ENCODE measurements at places on chromosomes 5 and 9. TPM values are rescaled to one million over a fixed set of nuclear protein-coding genes. Genes with fewer than 3 reads are reported as not detected.

OR13C5 gene
- not detected for polyA plus RNA-seq

KLF9 gene
- 17.1 TPM for polyA plus RNA-seq

IFNB1 gene
- polyA plus RNA-seq, result not detected

CCNI2 gene
- polyA plus RNA-seq, result 0.40 TPM

CRHBP gene
- polyA plus RNA-seq, result 13.4 TPM

PRDM9 gene
- not detected for polyA plus RNA-seq

CTNNA1 gene
- polyA plus RNA-seq, result 371 TPM

FOXE1 gene
- polyA plus RNA-seq, result not detected

INSL6 gene
- polyA plus RNA-seq, result not detected

PCDHGA6 gene
- 1.4 TPM for polyA plus RNA-seq

DPH7 gene
- 17.2 TPM for polyA plus RNA-seq

IFNA21 gene
- not detected for polyA plus RNA-seq

EGR1 gene
- polyA plus RNA-seq, result 42.9 TPM
